ENCODE measurements at places on chromosomes 6 and 20.

DNA sequence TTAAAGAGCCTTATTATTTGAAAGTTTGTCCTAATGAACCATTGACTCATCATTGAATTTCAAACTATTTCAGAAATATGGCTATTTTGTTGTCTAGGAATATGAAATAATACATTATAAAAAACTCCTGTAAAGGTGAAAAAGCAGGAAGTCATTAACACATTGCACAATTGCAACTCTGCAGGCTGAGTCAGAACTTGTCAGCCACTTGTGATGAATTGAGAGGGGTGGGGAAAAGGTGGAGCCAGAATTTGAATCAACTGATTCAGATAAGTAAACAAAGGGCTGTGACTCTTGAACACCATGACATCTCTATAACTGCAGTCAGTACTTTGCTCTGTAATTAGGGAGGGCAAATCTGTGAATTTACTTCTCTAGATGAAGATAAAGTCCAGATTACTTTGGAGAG, 6.0 kb downstream of the C6orf141 start:
- no peak for DNase-seq

DNA sequence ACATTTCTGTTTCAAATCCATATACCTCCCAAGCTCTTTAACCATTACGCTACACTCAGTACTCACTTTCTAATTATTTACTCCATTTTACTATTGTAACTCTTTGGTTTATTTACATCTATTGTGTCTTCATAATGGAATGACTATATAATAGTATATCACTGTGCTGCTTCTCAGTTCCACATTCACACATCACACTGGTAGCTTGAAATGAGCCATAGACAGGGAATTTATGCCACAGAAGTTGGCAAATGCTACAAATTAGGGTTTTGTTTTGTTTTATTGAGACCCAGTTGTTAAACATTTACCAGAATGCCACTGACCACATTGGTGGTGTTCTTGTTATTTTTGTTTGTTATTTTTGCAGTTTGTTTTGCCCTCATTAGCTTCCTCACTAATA, 213.9 kb downstream of the KCNQ5 start:
- DNase-seq, result no peak

- DNase-seq, result no peak
Observed at GRCh38 chr6:137240168-137240567, 21.0 kb upstream of the IFNGR1 start.

DNA sequence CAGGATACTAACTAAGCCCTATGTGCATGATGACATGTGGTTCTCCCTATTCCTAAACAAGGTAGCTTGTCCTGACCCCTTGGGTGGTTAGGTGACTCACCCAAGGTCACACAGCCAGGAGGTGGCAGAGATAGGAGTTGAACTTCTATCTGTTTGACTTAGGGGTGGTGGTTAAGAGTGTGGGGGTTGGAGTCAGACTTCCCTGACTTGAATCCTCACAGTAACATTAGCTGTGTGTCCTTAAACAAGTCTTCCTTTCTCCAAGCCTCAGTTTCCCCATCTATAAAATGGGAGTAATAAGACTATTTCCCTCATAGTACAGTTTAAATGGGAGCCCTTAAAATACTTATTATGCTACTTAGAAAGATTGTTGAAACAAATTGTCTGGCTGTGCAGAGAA, 21.9 kb downstream of the SLC12A5 start:
- no peak for DNase-seq

- DNase-seq, result no peak
Observed at GRCh38 chr6:32623693-32624092, 13.5 kb upstream of the HLA-DQA1 start.

GRCh38 chr6:111307275-111307858, 175.7 kb downstream of the REV3L start:
- DNase-seq, result no peak

GRCh38 chr6:163373240-163373639, 41.3 kb upstream of the QKI start:
- no peak for DNase-seq

DNA sequence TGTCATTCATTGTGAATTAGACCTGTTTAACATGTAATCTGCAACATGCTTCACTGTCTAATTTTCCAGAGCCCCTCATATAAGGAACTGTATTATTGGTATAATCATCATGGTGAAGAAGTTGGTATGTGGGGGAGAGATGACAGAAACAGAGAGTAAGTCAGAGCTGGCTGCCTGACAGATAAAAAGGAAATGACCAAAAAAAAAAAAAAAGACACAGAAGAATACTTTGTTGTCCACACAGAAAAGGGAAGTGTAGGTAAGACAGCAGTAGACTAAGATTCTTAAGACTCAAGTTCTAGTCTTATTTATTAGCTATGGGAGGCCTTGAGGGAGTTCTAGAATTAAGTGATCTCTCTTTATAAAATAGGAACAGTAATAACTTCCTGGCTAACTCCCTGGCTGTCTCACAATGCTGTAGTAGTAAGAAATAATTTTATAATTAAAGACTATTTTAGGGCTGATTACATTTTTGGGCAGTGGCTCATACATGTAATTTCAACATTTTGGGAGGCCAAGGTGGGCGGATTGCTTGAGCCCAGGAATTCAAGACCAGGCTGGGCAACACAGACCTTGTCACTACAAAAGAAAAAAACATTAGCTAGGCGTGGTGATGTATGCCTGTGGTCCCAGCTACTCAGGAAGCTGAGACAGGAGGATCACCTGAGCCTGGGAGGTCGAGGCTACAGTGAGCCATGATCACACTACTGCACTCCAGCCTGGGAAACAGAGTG, 102.5 kb downstream of the PRL start:
- DNase-seq, result no peak

DNA sequence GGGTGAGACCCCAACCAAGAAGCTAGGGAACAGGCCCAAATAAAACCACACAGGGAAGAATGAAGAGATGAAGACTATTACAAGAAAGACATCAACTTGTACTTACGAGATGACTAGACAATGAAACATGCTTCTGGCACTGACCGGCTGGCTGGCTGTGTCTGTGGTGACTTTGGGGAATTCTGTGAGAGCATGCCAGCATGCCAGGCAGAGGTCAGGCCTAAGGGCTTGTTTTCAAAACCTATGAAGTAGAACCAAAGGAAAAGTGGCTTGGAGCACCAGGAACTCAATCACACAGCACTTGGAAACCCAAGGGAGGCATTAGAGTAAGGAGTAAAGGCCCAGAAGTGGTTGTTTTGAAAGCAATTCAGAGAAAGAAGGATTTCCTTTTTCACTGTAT, 28.4 kb upstream of the GSTA3 start:
- DNase-seq, result no peak

GRCh38 chr20:31706607-31707257, 15.9 kb downstream of the BCL2L1 start:
- no peak for DNase-seq

DNA sequence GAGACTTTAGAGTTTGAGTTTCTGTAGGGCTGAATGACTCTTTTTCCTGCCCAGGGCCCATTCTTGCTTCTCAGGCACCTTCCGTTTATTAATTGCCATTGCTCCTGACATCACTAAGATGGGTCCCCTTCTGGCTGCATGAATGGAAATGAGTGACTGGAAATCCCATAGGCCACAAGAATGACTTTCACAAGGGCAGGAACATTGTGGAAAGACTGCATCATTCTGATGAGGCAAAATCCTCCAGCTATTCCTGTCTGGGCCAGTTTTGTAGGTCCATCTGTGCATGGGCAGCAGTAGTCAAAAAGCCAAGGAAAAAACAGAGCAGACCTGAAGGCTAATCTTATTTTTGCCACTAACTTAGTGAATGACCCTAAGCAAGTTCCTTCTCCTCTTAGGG, 19.3 kb downstream of the TMEM74B start:
- DNase-seq, result no peak

GRCh38 chr6:127199470-127199869, 67.2 kb upstream of the RNF146 start:
- DNase-seq, result no peak

- DNase-seq, result no peak
Observed at GRCh38 chr20:61251529-61252393, at the start of gene CDH4. TSS of gene CDH4 (plus strand) at chr20:61252261.

DNA sequence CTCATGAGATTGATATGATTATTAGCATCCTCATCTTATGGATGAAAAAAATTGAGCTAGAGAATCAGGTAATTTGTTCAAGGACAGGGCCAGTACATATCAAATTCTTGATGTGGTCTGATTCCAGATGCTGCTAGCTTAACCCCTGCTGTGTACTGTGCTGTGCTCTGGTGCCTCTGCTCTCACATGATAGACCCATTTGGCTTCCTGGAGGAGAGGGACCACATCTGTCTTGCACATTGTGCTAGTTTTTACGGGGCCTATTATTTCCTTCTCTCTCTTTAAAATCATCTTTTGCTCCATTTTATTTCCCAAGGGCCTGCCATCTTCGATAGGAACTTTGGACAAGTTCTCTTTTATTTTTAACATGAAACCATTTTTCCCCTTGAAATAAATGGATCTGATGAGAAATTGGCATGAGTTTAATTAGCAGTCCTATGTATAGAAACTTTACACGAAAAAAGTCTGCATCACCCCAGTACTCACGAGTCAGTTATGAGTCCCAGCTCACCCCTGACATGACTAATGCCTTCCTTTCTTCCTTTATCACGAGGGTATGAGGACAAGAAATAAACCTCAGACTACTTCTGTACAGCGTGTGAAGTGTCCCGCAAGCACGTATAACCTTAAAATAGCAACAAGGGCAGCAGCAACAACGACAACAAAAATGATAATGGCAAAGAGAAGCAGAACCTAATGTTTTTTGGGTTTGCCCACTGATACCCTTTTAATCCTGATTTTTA, 26.5 kb downstream of the CD109 start:
- DNase-seq, result no peak
